ENCODE measurements at places on chromosomes 13 and 19. TPM values are rescaled to one million over a fixed set of nuclear protein-coding genes. Genes with fewer than 3 reads are reported as not detected.

ETV2 gene
- 3.4 TPM for total RNA-seq

SYDE1 gene
- 54.3 TPM for total RNA-seq

TUBB4A gene
- total RNA-seq: not detected

CBLC gene
- total RNA-seq: not detected

JOSD2 gene
- total RNA-seq: 48.7 TPM

CPB2 gene
- total RNA-seq: not detected

GFY gene
- total RNA-seq: not detected

NPHS1 gene
- total RNA-seq: not detected

ZNF541 gene
- total RNA-seq: not detected

VSTM2B gene
- total RNA-seq: not detected

ZNF880 gene
- total RNA-seq: 11.6 TPM

PCSK4 gene
- total RNA-seq: 0.12 TPM

IGFL2 gene
- not detected for total RNA-seq

CLEC11A gene
- total RNA-seq: 192 TPM

TMPRSS9 gene
- total RNA-seq: not detected

LATS2 gene
- total RNA-seq: 23.9 TPM

PRTN3 gene
- total RNA-seq: not detected

ZNF524 gene
- total RNA-seq: 46.4 TPM

RXFP2 gene
- total RNA-seq: not detected

NRTN gene
- not detected for total RNA-seq

GAPDHS gene
- total RNA-seq: not detected

SLITRK5 gene
- total RNA-seq: under 0.01 TPM

CRX gene
- total RNA-seq: not detected

LCP1 gene
- not detected for total RNA-seq

CAMSAP3 gene
- not detected for total RNA-seq

NXNL1 gene
- not detected for total RNA-seq

TEX101 gene
- not detected for total RNA-seq

SOX1 gene
- total RNA-seq: not detected

MYPOP gene
- 4.3 TPM for total RNA-seq

IZUMO1 gene
- not detected for total RNA-seq

TECR gene
- total RNA-seq: 61.5 TPM

MTUS2 gene
- total RNA-seq: not detected

NLRP5 gene
- total RNA-seq: not detected

ZNF446 gene
- total RNA-seq: 15.7 TPM

SIGLEC12 gene
- total RNA-seq: not detected

All from pericardium fibroblast (primary cell).